ENCODE measurements at places on chromosomes 2 and 18. TPM values are rescaled to one million over a fixed set of nuclear protein-coding genes. Genes with fewer than 3 reads are reported as not detected.

The RFTN2 gene
- total RNA-seq, result 4.7 TPM

The RMDN2 gene
- 5.8 TPM for total RNA-seq

The LBX2 gene
- 2.9 TPM for total RNA-seq

The RBKS gene
- 1.3 TPM for total RNA-seq

The TMEM185B gene
- 36.3 TPM for total RNA-seq

The SATB2 gene
- total RNA-seq, result 15.1 TPM

The TBR1 gene
- under 0.01 TPM for total RNA-seq

The MYCN gene
- 0.32 TPM for total RNA-seq

The KIF1A gene
- total RNA-seq, result not detected

The EVX2 gene
- not detected for total RNA-seq

The SLC9A4 gene
- total RNA-seq, result under 0.01 TPM

The SULT1C4 gene
- 0.32 TPM for total RNA-seq

The SCYGR2 gene
- not detected for total RNA-seq

The LHCGR gene
- total RNA-seq, result under 0.01 TPM

The PRPF40A gene
- total RNA-seq, result 135 TPM

The TXNDC2 gene
- not detected for total RNA-seq

The DYSF gene
- total RNA-seq, result 4.2 TPM

The AQP12A gene
- not detected for total RNA-seq

The FKBP1B gene
- 9.3 TPM for total RNA-seq

The PIKFYVE gene
- total RNA-seq, result 46.6 TPM

The UGT1A1 gene
- not detected for total RNA-seq

The FANCL gene
- total RNA-seq, result 26.8 TPM

The ACKR3 gene
- not detected for total RNA-seq

The HRH4 gene
- not detected for total RNA-seq

The RUFY4 gene
- total RNA-seq, result not detected

The CFAP65 gene
- total RNA-seq, result not detected

The OXER1 gene
- total RNA-seq, result under 0.01 TPM

The ARL6IP6 gene
- 20.0 TPM for total RNA-seq

The CELF4 gene
- total RNA-seq, result not detected

The MC2R gene
- total RNA-seq, result not detected

The CCDC148 gene
- 0.32 TPM for total RNA-seq

The UGT1A3 gene
- total RNA-seq, result not detected

The TEX51 gene
- not detected for total RNA-seq

The CIB4 gene
- total RNA-seq, result not detected

The ARHGAP15 gene
- total RNA-seq, result 0.43 TPM

The CDH19 gene
- not detected for total RNA-seq

The ATIC gene
- 20.3 TPM for total RNA-seq

The HAT1 gene
- 46.6 TPM for total RNA-seq

The PSTPIP2 gene
- 8.7 TPM for total RNA-seq

The AKAIN1 gene
- total RNA-seq, result not detected

The MROH2A gene
- total RNA-seq, result not detected

The SAP130 gene
- total RNA-seq, result 5.8 TPM

The CXCR1 gene
- total RNA-seq, result not detected

The MGAT4A gene
- total RNA-seq, result not detected

The DQX1 gene
- not detected for total RNA-seq

The STRN gene
- 16.4 TPM for total RNA-seq

The ATP6V1C2 gene
- total RNA-seq, result under 0.01 TPM

The GALNT14 gene
- total RNA-seq, result under 0.01 TPM

The LMAN2L gene
- 31.1 TPM for total RNA-seq

The SLC4A5 gene
- total RNA-seq, result under 0.01 TPM

The STPG4 gene
- 0.64 TPM for total RNA-seq

The NT5DC4 gene
- not detected for total RNA-seq

The MALT1 gene
- 85.1 TPM for total RNA-seq
